ENCODE measurements at places on chromosomes 1 and 21.

- no peak for DNase-seq
These were observed 294.9 kb downstream of the LRRIQ3 start for GRCh38 chr1:73903092-73903491.

DNA sequence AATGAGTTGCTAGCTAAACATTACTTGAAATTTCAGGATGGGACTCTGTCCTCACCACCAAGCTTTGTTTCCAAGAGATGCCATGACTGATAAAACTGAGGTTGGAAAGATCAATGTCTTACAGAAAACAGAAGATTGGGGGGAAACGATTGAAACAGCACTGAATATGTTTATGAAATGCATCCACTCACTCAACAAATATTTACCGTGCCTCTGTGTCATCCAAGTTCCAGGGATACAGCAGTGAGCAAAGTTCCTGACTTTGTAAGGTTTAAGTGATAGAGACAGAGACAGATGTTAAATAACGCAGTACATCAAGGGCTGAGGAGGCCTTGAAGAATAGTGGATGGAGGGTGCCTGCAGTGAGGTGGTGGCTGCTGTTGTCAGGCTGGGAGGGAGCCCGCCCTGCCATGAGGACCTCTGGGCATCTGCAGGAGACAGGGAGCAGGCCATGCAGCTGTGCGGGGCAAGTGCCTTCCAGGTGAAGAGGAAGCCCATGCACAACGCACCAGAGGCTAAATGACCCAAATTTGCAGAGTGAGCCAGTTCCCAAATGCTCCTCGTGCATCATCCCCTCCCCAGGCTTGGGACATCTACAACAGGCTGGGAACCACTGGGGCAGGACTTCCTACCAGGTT, 108.0 kb downstream of the HLCS start:
- DNase-seq: no peak

DNA sequence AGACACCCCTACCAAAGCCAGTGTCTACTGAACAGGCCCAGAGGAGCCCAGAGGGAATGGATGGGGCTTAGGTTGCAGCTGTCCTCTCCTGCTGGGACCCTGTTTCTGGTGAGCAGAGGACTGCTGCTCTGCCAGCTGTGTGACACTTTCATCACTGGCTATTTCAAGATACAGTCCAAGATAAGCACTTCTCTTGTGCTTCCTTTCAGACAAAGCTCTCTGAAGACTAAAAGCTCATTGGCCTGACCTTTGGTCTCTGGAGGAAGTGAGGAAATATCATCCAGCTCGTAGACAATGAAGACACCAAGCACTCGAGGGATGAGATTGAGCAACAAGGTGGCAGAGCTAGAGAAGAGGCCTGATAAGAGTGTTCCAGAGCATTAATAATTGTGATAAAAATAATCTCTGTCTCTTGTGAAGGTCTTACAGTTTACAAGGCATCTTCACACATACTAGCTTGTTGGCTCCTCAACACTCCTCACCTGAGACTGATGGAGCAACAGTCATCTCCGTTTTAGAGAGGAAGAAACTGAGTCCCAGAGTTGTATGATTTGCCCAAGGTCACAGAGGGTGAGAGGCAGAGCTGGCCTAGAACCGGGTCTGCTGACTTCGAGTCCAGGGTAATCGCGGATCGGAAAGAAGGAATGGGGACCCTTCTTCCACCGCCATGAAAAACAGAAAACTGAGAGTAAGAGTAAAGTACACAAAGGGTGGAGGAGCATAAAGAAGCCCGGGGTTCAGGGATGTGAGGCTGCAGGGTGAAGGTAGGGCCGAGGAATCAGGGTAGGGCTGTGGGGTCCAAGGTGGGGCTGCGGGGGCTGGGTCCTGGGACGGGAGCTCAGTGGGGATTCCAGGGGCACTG, 666 bp downstream of the PAFAH2 start:
- DNase-seq: no peak

- DNase-seq: peak; percentile 45
These were observed 9.0 kb downstream of the C1orf105 start for GRCh38 chr1:172429331-172430127.

DNA sequence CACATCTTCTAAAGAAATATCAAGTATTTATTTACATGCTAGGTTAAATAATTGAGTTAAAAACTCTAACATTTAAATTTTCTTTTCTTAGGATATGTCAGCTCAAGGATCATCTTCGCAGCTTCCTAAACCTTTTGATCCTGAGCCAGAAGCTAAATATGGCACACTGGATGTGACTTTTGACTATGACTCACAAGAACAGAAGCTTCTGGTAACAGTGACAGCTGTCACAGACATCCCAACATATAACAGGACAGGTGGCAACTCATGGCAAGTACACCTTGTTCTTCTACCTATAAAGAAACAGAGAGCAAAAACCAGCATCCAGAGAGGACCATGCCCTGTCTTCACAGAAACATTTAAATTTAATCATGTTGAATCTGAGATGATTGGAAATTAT, 132.7 kb upstream of the SERTAD4 start:
- DNase-seq: no peak

GRCh38 chr1:217388522-217389065, 242.3 kb downstream of the GPATCH2 start:
- DNase-seq: no peak

DNA sequence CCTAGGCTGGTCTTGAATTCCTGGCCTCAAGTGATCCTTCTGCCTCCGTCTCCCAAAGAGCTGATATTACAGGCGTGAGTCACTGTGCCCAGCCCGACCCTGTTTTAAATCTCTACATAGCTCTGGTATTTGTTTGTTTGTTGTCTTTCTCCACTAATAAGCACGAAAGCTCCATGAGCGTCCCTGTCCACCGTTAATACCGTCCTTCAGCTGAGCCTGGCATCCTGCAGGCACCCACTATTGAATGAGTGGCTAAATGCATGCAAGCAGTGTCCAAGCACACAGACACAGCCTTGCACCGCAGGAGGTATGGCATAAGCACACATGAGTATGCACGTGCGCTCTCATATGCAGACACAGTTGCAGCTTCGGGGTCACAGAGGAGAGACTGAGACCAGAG, 4.5 kb upstream of the COL16A1 start:
- no peak for DNase-seq

- DNase-seq: no peak
These were observed 27.9 kb downstream of the HIVEP3 start for GRCh38 chr1:41890825-41891198.

- DNase-seq: no peak
These were observed 31.9 kb downstream of the PTGER3 start for GRCh38 chr1:71015745-71016144.

DNA sequence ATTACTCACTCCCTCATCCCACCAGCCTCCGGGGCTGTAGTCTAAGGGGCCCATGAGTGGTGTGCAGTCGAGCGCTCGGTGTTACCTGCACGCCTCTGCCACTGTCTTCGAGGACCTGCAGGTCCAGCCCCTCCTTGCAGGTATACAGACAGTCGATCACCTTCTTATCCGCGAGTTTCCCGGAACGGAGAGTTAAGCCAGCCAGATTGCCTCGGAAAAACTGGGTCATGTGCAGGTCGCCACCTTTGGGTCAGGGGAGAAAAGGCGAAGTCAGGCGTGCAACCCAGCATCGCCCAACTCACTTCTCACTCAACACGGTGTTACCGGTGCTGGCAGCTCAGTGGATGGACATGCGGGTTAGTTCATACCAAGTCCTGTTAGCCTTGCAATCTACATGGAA, 84.3 kb downstream of the PIK3CD start:
- no peak for DNase-seq

- DNase-seq: no peak
These were observed 24.3 kb upstream of the RNF220 start for GRCh38 chr1:44380666-44381177.

GRCh38 chr1:8866792-8867415, 11.6 kb downstream of the ENO1 start:
- no peak for DNase-seq

GRCh38 chr1:57848406-57848805, 424.5 kb upstream of the DAB1 start:
- no peak for DNase-seq

GRCh38 chr1:156146020-156146768, 7.2 kb upstream of the SEMA4A start:
- peak; percentile 89 for DNase-seq

DNA sequence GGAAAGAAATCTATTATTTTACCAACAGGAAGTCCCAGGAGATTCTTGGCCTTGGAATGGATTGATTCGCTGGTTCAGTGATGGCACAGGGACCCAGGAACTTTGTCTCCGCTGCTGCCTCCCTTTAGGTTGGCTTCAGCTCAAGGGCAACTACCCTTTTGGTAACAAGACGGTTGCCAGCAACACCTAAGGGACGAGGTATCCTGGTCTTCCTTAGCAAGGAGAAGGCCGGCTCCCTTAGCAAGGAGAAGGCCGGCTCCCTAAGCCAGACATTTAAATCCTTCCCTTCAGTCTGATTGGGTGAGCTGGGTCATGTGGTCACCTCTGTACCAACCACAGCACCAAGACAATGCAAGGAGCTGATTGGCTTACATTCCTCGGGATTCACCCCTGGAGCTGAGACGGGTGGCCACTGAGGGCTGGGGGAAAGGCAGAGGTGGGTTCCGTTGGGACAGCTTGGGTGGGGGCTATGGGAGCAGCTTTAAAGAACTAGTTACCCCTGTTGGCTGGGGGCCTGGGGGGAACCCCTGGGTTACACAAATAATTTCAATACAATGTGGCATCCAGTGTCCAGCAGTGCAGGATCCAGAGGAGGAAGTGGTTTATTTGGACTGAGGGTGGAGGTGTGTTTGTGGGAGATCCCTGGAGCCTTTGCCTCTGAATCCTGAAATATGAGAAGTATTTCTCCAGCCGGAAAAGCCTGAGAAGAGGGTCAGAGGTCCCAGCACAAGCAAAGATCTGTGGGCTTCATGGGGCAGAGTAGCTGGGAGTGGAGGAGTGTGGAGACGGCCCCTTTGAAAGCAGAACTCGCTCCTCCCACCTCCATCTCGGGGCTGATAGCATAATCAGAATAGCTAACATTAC, 20.7 kb upstream of the CLIC4 start:
- no peak for DNase-seq

DNA sequence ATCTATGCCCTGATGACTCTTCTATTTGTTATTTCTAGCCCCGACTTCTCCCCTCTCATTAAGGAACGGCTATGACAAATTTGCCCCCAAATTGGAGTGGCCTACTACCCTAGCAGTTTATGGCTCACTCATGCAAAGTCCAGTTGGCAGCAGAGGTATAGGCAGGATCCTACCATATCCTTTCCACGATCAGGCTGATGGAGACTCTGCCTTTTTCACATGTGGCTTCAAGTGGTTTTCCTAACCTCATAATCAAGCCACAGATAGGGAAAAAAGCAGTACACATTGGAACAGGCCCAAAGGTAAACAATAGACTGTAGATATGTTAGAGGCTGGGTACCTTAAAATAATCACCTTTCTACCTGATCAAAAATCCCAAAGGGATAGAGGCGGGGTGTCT, 292.5 kb downstream of the NCAM2 start:
- no peak for DNase-seq

DNA sequence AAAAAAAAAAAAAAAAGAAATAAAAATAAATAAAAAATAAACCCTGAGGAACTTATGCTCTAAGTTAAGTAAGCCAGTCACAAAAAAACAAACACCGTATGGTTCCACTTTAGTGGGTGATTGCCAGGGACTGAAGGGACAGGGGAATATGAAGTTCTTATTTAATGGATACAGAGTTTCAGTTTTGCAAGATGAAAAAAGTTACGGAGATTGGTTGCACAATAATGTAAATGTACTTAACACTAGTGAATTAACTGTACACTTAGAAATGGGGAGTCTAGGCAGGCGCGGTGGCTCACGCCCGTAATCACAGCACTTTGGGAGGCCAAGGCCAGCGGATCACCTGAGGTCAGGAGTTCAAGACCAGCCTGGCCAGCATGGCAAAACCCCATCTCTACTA, 111.4 kb downstream of the ASH1L start:
- DNase-seq: no peak
